ENCODE measurements at places on chromosomes 5 and 9.

DNA sequence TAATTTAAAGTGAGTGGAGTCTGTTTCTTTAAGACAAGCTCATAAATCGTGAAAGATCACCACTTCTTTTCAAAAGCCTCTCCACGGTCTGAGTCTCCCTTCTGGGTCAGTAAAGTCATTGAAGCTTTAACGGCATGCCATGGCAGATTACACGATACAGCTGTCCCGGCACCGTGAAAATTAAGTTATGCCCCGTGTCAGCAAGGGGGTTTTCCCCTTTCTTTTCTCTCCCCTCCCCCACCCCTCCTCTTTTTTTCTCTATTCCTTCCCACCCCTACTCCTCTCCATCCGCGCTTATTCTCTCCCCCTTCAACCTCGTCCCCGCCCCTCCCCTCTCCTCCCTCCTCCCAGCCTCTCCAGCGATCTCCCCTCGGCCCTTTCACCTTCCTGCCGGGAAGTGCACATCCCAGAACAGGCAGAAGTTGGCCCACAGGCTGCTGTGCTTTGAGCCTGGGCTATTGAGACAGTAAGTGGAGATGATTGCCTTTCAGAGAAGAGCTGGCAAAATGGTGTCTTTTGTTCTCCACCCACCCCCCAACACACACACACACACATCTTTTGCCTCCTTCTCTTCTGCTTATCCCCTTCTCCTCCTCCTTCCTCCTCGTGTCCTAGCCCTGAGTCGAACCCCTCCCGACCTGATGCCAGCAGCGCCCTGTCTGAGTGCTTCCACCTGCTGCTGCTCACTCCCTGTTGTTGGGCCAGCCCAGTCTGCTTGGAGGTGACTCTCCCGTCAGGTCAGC lies 44.1 kb downstream of the GAS1 start:
- no peak for DNase-seq

GRCh38 chr9:92138157-92138959 lies 23.1 kb upstream of the SPTLC1 start:
- DNase-seq: peak; percentile 66

GRCh38 chr9:83583151-83584014 lies 39.6 kb upstream of the IDNK start:
- peak; percentile 45 for DNase-seq

- peak; percentile 26 for DNase-seq
These were observed 201.1 kb upstream of the CHD1 start for GRCh38 chr5:99129768-99130501.
